ENCODE measurements at places on chromosomes 3 and 15.

DNA sequence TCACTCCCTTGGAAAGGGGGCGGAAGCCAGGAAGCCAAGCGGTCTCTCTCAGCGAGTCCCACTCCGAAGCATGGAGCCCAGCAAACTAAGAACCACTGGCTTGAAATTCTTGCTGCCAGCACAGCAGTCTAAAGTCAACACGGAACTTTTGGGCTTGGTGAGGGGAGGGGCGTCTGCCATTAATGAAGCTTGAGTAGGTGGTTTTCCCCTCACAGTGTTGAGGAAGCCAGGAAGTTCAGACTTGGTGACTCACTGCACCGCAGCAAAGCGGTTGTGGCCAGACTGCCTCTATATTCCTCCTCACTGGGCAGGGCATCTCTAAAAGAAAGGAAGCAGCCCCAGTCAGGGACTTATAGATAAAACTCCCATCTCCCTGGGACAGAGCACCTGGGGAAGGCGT lies 665.4 kb upstream of the CBLB start:
- peak; percentile 43 for DNase-seq

DNA sequence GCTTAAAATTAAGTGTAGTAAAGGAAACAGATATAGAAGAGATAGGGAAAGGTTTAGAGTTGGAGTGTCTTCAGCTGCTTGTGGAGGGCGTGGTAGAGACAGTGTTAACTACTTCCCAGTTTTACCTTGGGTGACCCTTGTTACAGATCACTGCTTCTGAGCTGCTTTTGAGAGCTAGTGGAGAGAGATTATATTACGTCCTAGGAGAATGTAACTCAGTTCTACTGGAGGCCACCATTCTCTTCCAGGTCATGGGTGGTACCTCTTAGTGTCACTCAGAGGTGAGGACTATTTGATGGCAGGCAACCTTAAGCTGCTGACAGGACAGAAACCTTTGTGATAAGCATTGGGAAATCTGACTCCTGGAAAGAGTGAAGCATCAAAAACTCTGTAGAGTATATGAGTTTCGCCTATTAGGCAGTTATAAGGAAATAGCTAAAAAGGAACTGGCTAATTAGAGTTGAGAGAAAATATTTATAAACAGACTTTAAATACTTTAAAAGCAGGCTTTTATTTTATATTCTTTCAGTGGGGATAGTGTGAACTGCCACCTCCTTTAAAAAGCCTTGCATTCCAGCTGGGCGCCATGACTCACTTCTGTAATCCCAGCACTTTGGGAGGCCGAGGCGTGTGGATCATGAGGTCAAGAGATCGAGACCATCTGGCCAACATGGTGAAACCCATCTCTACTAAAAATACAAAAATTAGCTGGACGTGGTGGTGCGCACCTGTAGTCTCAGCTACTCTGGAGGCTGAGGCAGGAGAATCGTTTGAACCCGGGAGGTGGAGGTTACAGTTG lies 106.5 kb downstream of the ZNF609 start:
- DNase-seq: peak; percentile 26

GRCh38 chr3:163622384-163622783 lies 1455.9 kb downstream of the SI start:
- DNase-seq: no peak

DNA sequence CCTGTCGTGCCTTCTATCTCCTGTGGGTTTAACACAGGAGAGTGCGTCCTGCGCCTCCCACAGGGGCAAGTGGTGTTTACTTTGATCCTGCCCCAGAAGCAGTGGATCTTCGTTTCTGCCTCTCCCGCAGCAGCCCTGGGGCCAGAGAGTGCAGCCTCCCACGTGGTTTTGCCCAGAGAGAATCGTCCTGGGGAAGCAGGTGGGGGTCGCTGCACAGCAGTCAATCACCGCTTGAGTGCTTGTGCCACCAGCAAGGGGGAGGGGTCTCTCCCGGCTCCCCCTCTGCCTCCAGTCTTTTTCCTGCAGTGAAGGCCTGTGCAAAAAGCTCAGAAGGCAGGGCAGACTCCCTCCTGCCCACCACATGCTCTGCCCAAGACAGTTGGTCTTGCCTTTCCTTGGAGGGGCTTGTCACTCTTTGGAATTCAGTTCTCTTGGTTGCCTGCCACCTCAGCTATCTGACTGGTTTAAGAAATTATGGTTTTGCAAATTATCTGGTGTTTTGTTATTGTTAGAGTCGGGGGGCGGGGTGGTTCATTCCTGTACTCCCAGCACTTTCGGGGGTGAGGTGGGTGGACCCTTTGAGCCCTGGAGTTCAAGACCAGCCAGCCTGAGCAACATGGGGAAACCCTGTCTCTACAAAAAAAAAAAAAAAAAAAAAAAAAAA lies 26.9 kb downstream of the STOML1 start:
- DNase-seq: no peak

DNA sequence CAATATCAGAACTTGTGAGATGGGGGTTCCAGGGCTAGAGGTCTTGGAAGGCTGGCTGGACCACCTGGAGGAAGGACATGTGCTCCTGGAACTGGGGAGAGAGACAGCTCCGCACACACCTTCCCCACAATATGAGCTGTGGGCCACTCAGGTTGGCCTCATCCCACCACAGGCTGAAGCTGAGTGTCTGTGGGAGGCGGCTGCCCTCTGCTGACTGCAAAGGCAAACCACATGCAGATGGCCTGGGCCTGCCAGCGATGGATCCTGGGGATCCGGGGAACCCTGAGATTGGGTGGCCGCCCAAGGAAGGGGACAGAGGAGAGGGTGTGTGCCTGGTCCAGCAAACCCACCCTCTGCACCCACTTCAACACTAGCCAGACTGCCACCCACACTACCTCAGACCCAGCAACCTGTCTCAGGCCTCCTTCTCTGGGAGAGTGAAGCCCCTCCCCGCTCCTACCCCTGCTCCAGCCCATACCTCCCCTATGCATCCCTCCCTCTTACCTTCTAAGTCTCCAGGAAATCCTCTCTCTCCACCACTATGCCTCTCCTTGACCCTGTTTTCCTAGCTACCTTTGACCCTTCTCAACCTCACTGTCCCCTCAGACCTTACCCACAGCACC lies 44.8 kb downstream of the CYP11A1 start:
- DNase-seq: peak; percentile 19

DNA sequence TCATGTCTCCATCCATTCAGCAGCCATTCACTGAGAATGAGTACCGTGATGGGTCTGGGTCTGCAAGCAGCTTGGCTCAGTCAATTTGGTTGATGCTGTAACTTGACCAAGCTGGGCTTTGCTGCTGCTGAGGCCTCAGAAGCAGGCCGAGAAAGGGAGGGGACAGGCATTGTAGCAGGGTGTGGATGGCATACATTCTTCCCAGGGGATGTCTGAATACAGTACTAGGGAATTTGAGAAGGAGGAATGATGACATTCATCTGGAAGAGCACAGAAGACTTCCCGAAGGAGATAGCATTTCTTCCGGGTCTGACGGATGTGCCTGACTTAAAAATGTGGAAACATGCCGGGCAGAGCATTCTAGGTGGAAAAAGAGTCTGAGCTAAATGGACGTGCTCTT lies 105.3 kb upstream of the ADPGK start:
- DNase-seq: no peak

GRCh38 chr15:58342508-58342907 lies 89.3 kb upstream of the LIPC start:
- DNase-seq: no peak

DNA sequence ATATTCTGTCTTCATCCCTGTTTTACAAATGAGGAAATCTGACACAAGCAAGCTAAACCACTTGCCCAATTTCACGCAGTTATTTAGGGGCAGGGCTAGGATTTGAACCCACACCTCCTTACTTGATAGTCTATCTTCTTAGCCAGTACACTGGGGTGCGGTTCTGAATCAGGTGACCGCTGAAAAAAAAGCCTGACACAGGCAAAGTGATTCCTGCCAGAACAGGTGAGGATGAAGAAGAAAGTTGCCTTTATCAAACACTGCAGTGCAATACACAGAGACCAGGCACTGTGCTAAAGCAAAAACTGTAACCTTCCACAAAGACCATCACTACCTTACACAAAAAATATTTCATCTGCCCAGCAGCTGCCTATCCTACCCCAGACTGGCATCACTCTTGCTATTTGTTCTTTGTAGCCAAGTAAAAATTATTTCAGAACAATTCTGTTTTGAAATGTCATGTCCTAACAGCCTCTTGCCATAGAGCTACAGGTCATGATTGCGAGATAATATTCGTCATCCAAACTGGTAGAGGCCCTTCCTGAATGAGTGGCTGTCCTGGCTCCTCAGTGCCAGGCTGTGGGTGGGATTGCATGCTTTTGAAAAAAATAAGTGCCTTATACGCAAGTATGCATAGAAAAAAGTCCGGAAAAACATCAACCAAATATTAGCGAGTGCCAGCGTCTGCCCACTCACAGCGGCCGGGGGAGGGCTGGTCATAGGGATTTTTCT lies 142.3 kb upstream of the TPM1 start:
- DNase-seq: peak; percentile 59

DNA sequence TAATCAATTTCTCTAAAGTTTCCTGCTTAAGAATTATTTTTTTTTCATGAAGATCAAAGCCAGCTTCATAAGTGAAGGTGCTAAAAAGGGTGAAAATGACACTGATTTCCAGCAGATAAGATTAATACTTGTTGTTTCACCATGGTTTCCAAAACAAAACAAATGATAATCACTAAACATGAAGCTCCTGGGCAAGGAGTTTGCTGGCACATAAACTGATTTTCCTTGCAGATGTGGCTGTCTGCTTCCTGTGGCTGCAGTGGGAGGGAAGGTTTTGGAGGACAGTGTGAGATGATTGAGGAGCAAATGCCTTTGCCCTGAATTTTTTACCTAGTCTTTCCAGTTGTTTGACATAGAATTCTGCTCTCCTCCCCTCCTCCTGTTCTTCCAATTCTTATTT lies 228.8 kb downstream of the DIPK2A start:
- DNase-seq: no peak

DNA sequence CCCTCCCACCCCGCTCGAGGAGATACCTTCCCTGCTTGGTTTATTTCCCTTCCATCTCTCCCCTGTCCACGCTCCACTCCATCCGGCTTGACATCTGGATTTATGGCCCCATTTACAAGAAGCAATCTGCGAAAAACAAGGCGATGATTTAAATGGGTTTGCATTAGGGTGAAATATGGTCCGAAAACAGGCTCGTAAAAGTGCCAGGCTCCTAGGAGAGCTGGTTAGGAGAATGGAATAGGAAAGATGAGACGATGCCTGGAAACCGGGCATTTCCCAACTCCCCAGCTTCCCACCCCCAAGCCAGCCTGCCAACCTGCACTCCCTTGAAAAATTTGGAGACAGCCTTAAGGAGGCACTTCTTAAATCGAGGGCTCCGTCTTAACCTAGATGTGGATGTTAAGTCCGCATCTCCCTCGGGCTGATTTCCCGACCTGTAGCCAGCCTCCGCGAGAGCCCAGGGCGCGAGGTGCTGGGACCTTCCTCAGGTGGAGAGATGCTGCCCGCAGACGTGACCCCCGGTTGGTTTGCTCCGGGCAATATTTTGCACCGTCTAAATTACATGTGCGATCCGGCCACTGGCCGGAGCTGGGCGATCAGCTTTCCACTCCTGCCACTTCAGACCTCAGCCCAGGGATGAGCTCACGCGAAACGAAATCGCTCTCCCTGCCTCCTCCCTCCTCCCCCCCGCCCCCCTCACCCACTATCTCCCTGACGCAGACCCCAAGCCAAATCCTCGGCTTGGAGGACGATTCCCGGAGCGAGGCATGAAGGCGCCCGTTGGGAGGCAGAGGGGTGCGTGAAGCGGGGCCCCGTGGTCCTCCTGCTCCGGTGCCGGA lies 1.3 kb downstream of the GRM7 start:
- no peak for DNase-seq

- no peak for DNase-seq
Measured at GRCh38 chr3:181782306-181782954, 70.7 kb downstream of the SOX2 start.

DNA sequence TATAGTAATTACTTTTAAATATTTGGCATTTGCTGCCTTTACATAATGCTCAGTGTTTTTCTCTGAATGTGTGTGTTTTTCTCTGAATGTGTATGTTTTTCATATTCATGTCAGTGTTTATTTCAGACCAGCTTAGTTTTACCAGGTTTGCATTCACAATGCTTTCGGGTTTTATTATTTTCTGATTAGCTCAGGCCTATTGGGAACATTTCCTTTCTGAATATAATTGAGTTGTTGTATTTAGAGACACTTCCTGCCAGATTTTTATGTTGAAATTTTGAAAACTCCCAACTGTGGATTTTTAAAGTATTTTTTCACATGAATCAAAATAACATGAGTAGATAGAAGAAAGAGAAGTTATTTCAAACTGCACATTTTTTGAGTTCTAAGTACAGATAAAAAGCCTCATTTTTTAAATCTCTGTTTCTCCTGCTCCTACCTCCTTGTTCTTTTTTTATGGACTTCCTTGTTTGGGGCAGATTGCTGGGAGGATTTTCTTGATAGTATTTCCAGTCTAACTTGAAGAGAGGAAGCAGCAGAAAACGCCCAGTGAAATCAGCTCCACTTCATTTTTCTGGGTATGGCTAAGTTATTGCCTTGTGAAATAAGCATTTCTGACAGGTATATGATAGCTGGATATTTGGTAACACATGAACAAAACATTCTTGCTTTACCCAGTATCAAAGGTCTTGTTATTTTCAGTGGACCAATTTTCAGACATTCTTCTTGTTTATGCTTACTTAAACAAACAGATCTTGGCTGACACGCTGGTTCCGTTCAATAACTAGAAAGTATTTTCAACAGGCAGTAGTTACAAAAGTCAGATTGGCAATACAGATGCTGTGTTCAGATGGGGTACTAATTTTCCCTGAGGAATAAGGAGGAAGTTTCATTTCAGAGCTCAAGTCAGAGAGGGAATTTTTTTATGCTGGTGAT lies 70.7 kb downstream of the RIOX2 start:
- DNase-seq: peak; percentile 28

- no peak for DNase-seq
Measured at GRCh38 chr3:54783611-54784010, 144.2 kb downstream of the LRTM1 start.

GRCh38 chr3:69809076-69809835 lies 70.0 kb downstream of the MITF start:
- DNase-seq: no peak

- DNase-seq: no peak
Measured at GRCh38 chr3:52259035-52259434, 13.5 kb downstream of the PPM1M start.

DNA sequence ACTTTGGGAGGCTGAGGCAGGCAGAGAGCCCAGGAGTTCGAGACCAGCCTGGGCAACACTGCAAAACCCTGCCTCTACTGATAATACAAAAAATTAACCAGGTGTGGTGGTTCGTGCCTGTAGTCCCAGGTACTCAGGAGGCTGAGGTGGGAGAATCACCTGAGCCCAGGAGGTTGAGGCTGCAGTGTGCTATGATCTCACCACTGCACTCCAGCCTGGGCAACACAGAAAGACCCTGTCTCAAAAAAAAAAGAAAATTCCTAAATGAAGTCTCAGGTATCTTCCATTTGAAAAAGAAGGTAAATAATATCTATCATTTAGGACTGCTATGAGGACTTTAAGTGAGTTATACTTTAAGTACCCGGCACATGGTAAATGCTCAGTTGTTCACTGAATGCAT lies 2.9 kb downstream of the SMARCC1 start:
- DNase-seq: no peak

GRCh38 chr3:110583373-110583935 lies 488.2 kb upstream of the NECTIN3 start:
- no peak for DNase-seq

All from inflammatory macrophage (primary cell).